ENCODE measurements at places on chromosomes 12 and 14.

DNA sequence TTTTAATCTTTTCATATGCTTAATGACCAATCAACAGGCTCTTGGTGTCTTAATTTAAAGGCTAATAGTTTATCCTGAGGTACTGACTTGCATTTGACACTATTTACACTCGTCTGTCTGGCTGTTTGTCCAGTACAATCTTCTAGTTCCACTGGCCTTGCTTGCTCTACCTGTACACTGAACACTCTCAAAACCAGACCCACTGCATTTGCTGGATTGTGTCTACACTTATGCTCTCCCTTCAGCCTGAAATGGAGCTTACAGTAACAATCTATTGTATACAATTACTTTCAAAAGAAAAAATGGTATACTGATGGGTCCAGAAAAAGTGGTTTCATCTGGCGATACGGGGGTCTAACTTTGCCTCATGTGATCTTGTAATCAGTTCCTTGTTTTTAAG, 2.3 kb upstream of the ACSS3 start:
- no peak for DNase-seq

- DNase-seq: peak; percentile 33
Observed at GRCh38 chr14:49992901-49993339, 100.0 kb downstream of the ARF6 start.

DNA sequence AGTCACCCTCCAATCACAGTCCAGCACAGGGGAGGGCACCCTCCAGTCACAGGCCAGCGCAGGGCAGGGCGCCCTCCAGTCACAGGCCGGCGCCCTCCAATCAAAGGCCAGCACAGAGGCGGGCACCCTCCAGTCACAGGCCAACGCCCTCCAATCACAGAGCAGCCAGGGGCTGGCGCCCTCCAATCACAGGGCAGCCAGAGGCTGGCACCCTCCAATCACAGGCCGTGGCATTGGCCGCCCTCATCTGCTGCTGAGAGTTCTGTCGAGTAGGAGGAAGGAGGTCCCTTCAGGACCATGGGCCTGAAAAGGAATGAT, 26.6 kb downstream of the DDX51 start:
- DNase-seq: no peak

GRCh38 chr14:35471803-35472202, 62.2 kb upstream of the INSM2 start:
- no peak for DNase-seq

- no peak for DNase-seq
Observed at GRCh38 chr12:13986031-13986430, 4.6 kb upstream of the GRIN2B start.

GRCh38 chr12:89051065-89051677, 301.1 kb downstream of the DUSP6 start:
- DNase-seq: peak; percentile 90

GRCh38 chr12:93453633-93454032, 11.9 kb upstream of the UBE2N start:
- no peak for DNase-seq

- DNase-seq: no peak
Observed at GRCh38 chr14:68519671-68520187, 273.1 kb downstream of the ZFP36L1 start.

DNA sequence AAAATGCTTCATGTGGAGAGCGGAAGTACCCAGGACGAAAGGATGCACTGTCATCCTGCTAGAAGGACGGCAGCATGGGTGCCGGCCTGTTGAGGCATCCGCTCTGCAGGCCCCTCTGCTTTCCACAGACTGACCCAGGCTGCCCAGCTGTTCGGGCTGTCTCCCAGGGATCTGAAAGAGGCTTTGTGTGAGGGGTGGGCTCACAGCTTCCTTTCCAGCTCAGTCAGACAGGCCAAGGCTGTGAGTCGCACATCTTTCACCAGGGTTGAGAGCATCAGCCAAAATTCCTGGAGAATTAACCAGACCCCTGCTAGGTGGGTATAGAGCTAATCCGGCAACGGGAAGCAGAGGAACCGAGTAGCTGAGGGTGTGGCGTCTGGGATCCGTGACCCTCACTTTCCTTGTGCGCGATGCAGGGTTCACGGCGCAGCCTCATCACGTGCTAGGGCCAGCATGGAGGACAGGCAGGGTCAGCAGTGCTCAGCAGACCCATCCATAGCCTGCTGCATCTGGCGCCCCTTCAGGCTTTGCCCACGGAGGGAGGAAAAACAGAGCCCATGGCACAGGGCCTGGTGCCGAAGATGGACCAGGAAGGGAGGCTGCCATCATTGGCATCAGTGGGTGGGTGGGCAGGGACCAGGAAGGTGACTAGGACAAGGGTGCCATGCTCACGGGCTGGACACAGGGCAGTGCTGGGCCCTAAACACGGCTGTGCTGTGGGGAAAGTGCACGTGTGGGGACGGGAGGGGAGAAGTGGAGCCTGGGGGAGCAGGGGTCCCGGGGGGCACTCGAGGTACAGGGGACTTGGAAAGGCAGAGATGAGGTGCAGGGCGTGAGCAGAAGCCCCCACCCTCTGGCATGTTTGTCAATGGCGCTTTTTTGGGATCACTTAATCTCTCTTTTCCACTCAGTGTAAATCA, 9.2 kb upstream of the SIVA1 start:
- DNase-seq: no peak

GRCh38 chr12:119157528-119157927, 21.2 kb upstream of the HSPB8 start:
- DNase-seq: no peak

GRCh38 chr14:69004731-69005431, 25.8 kb upstream of the ACTN1 start:
- no peak for DNase-seq

GRCh38 chr12:68871921-68872320, 61.0 kb downstream of the CPM start:
- peak; percentile 30 for DNase-seq

- no peak for DNase-seq
Observed at GRCh38 chr14:104150136-104151025, 12.0 kb downstream of the KIF26A start.

DNA sequence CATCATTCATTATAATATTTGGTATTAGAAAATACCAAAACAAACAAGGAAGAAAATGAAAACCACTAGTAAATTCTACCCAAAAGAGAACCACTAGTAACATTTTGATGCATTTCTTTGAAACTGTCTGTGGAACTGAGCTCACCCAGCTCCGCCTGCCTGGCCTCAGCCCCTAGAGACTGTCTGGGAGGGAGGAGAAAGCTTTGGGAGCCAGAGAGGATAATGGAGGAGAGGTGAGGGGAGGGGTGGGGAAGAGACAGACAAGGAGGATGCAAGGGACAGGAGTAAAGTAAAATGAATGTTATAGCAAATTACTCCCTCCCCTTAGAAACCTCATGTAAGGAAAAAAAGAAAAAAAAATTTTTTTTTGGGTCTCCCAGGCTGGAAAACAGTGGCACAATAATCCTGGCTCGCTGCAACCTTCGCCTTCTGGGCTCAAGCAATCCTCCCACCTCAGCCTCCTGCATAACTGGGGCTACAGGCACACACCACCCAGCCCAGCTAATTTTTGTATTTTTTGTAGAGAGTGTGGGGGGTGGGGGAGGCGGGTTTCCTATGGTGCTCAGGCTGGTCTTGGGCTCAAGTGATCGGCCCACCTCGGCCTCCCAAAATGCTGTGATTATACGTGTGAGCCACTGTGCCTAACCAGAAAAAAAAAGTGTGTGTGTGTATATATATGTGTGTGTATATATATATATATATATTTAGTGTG, 3.2 kb upstream of the MMP19 start:
- DNase-seq: no peak

GRCh38 chr12:119713551-119714031, 45.7 kb downstream of the PRKAB1 start:
- no peak for DNase-seq

GRCh38 chr12:76366163-76366562, 17.9 kb upstream of the BBS10 start:
- no peak for DNase-seq

DNA sequence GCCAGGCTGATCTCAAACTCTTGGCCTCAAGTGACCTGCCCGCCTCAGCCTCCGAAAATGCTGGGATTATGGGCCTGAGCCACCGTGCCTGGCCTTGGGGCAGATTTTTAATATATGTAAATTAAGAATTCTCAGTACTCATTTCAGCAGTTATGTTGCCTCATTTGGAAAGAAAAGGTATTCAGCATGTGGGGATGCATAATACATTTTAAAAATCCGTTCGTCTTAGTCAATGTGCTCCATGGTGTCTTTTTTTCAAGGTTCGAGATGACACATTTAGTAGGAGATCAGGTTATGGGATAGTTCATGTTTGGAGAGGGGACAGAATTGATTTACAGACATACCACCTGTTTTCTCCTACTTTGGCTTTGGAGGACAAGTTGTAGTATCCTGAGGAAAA, 10.2 kb downstream of the SYNE2 start:
- DNase-seq: no peak

- no peak for DNase-seq
Observed at GRCh38 chr14:93723001-93723400, 65.3 kb downstream of the PRIMA1 start.

GRCh38 chr12:106586803-106587684, 4.2 kb downstream of the RFX4 start:
- DNase-seq: peak; percentile 7

DNA sequence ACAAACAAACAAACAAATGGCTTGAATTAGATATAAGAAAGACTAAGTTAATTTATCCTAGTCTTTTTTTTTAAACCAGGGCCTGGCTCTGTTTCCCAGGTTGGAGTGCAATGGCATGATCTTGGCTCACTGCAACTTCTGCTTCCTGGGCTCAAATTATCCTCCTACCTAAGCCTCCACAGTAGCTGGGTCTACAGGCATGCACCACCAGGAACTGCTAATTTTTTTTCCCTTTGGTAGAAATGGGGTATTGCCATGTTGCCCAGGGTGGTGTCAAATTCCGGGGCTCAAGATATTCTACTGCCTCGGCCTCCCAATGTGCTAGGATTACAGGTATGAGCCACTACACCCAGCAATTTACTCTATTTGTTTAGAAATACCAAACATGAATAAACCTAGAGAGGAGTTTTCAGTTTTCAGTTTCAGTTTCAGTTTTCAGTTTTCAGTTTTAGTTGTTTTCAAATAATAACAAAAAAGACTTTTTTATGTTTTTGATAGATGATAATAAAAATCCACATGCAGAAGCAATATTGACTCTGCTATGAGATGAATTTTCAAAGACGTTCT, 817.0 kb downstream of the FLRT2 start:
- DNase-seq: no peak

DNA sequence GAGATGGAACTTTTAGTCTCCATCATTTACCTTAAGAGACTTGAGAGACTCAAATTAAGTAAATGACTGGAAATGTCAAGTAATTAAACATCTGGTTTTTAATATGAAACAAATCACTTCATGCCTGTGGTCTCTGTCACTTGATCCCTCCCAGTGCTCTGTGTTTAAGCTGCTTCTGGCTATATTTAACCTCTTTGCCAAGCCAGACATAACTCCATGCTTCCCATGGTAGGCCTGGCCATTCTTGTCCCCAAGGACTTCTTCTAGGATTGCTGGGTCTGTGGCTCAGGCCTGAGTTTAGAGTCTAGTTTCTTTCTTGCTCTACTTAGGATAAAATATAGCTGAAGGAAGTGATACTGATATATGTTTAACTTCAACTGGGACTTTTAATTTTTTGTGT, 1013.6 kb downstream of the FLRT2 start:
- no peak for DNase-seq

- no peak for DNase-seq
Observed at GRCh38 chr12:50708631-50709030, 55.3 kb upstream of the ATF1 start.

- DNase-seq: peak; percentile 56
Observed at GRCh38 chr12:117120787-117121186, 21.6 kb upstream of the TESC start.

GRCh38 chr14:90890322-90891020, 74.2 kb upstream of the TTC7B start:
- DNase-seq: peak; percentile 11

DNA sequence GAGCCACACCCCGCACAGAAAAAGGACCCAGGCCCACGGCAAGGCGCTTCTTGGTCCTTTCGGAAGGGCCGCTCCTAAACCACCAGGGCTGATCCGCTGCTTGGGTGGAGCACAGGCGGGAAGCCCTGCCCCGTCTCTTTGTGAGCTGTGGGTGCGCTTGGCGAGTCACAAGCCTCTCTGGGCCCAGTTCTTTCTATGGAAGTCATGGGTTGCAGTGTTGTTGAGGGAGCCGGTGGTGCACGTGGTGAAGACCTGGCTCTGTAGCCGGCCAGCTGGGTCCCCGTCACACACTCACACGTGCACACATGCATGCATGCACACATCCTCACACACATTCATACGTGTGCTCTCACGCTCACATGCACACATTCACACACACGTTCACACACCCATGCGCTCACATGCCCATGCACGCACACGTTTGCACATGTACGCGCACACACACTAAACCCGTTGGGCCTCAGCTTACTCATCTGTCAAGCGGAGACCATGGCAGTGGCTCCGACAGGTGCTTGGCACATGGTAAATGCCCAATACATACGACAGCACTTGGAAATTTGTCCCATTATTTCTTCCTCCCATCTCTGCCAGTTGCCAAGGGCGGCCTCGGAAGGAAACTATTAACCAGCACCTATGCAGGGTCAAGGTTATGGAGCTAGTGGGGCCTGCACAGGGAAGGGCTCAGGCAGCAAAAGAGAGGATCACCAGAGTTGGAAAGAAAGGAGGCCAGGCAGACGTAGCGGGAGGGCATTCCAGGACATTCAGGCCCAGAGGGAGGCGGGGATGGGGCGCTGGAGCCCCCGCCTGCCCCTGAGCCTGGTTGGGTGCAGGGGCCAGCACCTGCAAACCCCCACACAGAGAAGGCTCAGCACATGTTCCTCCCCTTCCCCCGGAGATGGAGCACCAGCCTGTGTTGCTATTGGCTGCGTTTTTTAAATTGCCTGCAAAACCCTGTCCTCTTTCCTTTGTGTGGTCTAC, 96.9 kb downstream of the SETD3 start:
- no peak for DNase-seq

DNA sequence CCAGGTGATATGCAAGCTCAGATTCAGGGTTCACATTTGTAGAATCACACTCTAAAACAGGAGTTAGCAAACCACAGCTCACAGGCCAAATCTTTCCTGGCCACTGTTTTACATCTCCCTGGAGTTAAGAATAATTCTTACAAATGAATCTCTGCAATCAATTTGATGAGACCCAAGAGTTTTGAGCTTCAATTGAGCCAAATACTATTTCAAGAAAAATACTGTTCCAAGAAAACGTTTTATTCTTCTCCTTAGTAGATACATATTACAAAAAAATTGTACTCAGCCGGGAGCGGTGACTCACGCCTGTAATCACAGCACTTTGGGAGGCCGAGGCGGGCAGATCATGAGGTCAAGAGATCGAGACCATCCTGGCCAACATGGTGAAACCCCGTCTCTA, 2.5 kb downstream of the PTGDR start:
- DNase-seq: no peak

DNA sequence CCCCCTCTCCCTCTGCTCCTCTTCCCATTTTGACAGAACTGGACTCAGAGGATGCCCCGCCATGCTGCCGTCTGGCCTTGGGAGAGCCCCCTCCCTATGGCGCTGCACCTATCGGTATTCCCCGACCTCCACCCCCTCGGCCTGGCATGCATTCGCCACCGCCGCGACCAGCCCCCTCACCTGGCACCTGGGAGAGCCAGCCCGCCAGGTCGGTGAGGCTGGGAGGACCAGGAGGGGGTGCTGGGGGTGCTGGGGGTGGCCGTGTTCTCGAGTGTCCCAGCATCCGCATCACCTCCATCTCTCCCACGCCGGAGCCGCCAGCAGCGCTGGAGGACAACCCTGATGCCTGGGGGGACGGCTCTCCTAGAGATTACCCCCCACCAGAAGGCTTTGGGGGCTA, 1.5 kb downstream of the NFATC4 start:
- no peak for DNase-seq
